ENCODE measurements at places on chromosomes 16 and 17.
A peak's percentile ranks its signal among the peaks of the same experiment; 100 is the strongest.

DNA sequence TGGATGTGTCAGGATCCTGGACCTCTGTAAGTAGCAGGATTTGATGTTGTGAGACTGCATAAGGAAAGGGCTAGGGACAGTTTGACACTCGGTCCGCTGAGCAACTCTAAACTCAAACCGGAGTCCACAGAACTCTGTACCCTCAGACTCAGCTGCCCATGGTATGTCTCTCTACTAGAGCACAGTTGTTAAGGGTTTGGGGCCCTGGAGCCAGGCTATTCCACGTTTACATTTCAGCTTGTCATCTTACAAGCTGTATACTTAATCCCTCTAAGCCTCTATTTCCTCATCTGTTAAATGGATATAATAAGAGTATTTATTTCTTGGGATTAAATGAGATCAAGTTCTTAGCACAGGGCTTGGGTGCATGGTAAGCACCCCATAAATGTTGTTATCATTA, 27.9 kb downstream of the HOXB1 start:
- no peak for DNase-seq

DNA sequence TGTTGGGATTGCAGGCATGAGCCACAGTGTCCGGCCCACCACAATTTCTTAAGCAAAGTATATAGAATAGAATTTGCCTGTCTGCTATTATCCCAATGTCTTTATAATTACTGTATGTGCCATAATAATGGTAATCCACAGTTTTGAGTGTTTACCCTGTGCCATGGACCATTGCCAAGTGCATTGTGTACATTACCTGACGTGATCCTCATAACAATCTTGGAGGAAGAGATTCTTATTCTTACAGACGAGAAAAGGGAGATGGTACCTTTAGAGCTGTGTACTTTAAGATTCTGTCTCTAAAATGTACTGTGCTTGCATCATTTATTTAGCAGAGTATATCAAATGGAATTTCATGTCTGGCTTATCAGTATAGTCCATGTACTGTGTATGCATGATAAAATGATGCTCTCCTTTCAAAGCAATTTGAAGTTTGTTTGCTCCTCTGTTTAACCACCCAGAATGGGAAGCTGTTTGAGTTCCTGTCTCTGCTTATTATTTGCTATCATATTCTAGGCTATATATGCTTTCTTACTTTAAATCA, 13.8 kb upstream of the CDR2 start:
- DNase-seq = no peak

DNA sequence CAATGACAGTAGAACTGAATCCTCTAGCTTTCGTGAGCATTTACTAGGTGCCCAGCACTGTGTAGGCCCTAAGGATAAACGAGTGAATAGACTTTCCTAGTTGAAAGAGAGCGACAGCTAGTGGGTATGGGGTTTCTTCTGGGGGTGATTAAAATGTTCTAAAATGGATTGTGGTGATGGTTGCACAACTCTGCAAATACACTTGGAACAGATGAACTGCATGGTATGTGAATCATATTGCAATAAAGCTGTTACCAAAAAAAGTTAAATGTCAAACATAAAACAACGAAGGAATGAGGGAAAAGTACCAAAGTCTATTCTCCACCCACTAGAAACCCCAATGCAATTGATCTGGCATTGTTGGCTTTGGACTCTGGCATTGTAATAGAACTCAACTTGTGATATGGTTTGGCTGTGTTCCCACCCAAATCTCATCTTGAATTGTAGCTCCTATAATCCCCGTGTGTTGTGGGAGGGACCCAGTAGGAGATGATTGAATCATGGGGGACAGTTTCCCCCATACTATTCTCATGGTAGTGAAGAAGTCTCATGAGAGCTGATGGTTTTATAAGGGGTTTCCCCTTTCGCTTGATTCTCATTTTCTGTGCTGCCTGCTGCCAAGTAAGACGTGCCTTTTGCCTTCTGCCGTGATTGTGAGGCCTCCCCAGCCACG, 70.5 kb downstream of the MARF1 start:
- peak; percentile 36 for DNase-seq

- DNase-seq = peak; percentile 52
Observed at GRCh38 chr16:5604770-5605169, 507.2 kb upstream of the EEF2KMT start.

DNA sequence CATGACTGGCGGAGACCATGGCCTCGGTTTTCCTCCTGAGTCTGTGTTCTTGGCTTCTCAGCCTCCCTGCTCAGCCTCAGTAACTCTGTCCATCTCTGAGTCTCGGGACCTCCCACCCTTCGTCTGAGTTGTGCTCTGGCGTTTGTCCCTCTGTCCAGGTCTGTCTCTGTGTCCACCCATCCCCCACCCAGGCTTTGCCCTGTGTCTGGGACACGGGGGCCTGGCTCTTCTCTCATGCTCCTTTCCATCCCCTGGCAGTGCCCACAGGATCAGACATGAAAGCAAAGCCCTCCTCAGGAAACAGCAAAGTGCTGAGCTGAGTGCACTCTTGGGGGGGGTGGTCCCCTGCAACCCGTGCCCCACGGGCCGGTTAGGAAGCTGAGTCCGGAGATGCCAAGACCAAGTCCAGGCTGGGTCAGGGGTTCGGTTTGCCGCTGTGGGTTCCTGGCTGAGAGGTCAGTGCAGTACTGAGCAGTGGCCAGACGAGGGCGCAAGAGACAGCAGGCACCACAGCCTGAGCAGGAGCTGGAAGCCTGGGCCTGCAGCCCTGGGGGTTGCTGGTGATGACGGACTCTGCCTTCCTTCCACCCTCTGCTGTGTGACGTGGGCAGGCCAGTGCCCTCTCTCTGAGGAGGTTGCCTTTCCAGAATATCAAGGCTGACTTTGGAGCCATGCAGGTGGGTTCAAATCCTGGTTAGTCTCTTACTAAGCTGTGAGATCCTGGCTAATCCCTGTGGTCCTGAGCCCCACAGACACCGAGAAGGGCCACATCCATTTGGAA, 2.5 kb downstream of the P2RX1 start:
- DNase-seq = peak; percentile 91

Measured in suppressor macrophage treated with lipopolysaccharide for 1 hour (primary cell).